Amniotic epithelial cell (primary cell): ENCODE measurements at places on chromosomes 2 and 18.

GRCh38 chr18:58215011-58215410, 171.0 kb downstream of the NEDD4L start:
- no peak for DNase-seq

DNA sequence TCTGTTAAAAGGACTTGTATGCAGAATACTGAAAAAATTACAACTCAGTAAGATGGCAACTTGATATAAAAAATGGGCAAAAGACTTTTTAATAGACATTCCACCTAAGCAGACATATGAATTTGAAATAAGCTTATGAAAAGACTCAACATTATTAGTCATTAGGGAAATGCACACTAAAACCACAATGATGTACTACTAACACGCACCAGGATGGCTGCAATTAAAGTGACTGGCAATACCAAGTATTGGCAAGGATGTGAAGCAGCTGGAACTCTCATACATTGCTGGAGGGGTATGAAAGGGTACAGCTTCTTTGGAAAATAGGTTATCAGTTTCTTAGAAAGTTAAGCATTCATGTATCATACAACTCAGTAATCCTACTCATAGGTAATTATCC, 3.2 kb upstream of the ENOSF1 start:
- peak; percentile 44 for DNase-seq

GRCh38 chr2:49359721-49360406, 205.5 kb upstream of the FSHR start:
- no peak for DNase-seq

GRCh38 chr2:6945087-6945813, 28.0 kb downstream of the RNF144A start:
- no peak for DNase-seq

- DNase-seq: no peak
Measured at GRCh38 chr18:75529394-75529793, 101.9 kb upstream of the SMIM21 start.

- no peak for DNase-seq
Measured at GRCh38 chr2:77552956-77553355, 30.8 kb upstream of the LRRTM4 start.

DNA sequence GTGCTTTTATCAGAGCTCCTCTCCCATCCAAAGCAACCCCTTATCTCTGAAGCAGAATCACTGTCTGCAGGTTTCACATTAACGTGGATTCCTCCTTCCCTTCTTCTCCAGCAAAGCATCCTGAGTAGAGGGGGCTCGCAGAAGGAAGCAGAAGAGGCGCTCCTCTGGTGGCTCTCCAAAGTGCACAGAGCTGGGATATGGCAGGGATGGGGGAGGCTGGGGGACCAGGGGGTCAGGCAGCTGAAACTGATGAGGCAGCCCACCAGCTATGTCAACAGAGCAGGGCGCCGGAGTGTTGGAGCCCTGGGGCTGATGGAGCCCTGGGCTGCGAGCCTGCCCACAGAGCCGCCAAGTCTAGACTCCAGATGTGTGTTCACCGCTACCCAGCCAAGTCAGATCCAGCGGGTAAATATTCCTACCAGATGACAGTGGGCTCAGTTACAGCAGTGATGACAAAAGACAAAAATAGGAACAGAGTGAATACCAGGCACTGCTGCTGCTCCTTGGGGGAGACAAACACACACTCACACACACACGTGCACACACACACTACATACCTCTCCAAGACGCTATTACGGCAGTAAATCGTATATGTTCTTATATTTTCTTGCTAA, 678.3 kb upstream of the ID2 start:
- peak; percentile 25 for DNase-seq

GRCh38 chr2:60512641-60513040, 40.8 kb downstream of the BCL11A start:
- no peak for DNase-seq

DNA sequence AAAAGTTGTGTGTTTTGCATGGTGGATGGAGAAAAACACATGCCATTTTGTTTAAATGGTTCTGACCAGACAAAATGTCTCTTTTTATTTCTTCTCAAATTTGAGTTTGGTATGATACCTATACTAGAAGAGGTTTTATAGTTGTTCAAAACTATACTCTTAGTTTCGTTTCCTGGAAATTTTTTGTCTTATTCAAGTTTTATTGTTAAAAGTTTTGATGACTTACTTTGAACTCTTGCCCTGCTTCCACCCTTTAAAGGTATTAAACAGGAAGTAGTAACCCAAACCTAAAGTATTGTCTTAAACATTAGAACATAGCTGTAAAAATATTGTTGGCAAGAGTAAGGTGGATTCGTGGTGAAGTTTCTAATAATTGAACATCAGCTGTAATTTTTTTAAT, 98.2 kb downstream of the BABAM2 start:
- no peak for DNase-seq

DNA sequence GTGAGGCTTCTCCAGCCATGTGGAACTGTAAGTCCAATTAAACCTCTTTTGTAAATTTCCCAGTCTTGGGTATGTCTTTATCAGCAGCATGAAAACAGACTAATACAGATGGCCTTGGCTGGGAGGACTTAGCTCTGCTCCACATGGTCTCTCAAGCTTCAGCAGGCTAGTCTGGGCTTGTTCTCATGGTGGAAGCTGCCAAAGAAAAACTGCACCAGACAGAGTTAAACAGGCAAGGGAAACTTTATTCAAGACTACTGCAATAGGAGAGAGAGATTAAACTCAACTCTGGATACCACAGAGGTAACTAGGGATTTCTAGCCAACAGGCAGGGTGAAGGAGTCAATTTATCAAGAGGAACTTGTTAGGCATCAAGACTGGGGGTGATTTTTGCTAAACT, 142.1 kb downstream of the CABLES1 start:
- no peak for DNase-seq

DNA sequence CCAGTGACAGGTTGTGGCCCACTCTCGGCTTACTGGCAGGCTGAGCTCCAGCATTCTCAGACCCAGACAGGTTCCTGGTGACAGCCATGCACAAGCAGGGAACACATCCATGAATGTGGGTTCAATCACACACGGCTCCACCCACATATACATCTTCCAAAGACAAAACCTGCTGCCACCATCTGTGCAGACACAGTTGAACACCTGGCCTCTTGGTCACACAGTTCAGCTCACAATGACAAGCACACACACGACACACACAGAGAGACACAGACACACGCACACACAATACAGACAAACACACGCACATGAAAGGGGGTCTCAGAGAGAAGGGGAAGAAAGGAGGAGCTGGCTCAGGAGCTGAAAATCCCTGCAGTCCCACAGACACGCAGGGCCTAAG, 32.1 kb upstream of the PTMA start:
- no peak for DNase-seq

DNA sequence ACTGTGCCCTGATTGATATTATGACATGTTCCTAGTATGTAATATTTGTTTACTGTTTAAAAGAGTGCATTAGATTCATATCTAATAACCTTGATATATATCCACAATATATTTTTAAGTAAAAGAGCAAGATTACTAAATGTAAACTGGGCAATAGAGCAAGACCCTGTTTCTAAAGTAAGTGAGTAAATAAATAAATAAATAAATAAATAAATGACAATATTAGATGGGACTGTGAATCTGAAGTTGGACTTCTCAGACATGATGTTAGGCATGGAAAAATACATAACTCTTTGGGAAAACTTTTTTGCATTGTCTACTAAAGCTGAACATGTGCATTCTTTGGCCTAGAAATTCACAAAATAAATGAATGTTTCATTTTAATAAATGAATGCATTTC, 164.7 kb downstream of the CCDC178 start:
- no peak for DNase-seq

DNA sequence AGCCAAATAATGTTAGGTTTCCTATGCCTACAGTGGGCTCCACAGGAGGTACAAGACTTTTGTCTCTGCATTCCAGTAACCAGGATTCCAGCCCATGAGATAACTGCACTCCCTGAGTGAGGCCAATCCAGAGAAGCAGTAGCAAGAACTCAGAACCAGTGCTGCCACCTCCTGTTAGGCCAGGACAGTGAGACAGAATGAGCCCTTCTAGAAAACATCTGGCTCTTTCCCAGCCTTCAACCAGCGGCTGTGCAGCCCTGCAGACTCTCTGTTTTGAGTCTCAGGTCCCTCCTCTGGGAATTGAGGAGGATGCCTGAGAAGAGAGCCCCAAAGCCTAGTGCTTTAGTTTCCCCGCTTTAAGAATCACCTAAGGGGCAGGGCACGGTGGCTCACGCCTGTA, 44.2 kb downstream of the ARID5A start:
- DNase-seq: peak; percentile 51

DNA sequence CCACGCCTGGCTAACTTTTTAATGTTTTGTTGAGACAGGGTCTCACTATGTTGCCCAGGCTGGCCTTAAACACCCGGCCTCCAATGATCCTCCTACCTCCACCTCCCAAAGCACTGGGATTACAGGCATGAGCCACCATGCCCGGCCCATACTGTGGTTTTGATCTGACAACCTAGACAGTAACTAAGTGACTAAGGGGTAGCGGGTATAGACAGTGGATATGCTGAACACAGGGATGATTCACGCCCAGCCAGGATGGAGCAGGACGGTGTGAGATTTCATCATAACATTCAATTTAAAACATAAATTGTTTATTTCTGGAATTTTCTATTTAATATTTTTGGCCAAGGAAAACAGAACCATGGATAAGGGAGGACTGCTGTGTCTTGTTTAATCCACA, 36.0 kb upstream of the YPEL5 start:
- peak; percentile 50 for DNase-seq

DNA sequence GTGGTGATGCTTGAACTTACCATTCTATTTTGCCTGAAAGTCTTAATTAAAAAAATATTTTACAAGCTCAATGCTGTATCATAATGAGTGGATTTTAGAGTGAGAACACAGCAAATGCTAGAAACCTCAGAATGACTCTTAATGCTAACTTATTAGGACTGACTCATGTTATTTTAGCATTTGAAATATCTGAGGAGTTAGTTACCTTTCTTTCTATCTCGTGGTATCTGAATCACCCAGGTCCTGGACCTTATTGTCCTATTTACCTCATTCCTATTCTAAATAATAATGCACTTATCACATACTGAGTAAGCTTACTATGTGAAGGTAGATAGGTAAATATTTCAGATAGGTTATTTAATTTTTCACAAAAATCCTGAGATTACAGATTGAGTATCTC, 70.7 kb downstream of the SOS1 start:
- peak; percentile 46 for DNase-seq

- DNase-seq: no peak
Measured at GRCh38 chr18:73893880-73894279, 253.8 kb downstream of the FBXO15 start.

GRCh38 chr2:51237626-51238271, 205.8 kb upstream of the NRXN1 start:
- no peak for DNase-seq

GRCh38 chr18:76991021-76991688, 141.4 kb downstream of the MBP start:
- no peak for DNase-seq

DNA sequence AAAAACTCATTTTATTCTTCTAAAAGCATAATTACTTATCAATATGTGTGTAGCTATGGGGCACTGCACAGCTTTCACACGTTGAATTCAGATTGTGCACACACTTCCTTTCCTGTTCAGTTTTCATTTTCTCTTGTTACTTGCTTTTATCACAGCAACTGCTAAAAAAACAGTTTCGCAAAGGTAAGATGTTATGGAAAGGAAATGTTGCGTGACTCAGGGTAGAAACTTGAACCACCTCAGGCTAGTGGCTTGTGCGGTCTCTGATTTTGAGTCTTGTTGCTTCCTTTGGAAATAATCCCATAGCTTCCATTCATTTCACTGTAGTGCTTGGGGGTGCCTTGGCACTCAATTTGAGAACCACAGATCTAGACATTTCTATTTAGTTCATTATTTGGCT, 171.9 kb downstream of the FMNL2 start:
- peak; percentile 66 for DNase-seq

- no peak for DNase-seq
Measured at GRCh38 chr2:102971701-102972100, 209.9 kb downstream of the TMEM182 start.

DNA sequence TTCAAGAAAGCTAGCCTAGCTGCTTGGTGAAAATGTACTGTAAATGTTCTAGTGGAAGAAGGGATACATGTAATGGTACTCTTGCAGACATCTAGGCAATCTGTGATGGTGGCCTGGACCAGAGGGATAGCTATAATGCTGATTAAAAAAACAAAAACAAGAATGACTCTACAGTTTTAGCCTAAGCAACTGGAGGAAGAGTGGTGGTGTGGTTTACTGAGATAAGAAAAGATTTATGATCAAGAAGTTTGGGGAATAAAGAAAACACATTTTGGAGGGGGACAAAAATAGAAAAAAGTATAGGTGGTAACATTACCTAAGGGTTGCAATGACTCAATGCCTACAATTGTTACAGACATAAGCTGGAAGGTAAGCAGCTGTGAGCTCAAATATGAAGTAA, 1080.7 kb upstream of the CELF4 start:
- no peak for DNase-seq

DNA sequence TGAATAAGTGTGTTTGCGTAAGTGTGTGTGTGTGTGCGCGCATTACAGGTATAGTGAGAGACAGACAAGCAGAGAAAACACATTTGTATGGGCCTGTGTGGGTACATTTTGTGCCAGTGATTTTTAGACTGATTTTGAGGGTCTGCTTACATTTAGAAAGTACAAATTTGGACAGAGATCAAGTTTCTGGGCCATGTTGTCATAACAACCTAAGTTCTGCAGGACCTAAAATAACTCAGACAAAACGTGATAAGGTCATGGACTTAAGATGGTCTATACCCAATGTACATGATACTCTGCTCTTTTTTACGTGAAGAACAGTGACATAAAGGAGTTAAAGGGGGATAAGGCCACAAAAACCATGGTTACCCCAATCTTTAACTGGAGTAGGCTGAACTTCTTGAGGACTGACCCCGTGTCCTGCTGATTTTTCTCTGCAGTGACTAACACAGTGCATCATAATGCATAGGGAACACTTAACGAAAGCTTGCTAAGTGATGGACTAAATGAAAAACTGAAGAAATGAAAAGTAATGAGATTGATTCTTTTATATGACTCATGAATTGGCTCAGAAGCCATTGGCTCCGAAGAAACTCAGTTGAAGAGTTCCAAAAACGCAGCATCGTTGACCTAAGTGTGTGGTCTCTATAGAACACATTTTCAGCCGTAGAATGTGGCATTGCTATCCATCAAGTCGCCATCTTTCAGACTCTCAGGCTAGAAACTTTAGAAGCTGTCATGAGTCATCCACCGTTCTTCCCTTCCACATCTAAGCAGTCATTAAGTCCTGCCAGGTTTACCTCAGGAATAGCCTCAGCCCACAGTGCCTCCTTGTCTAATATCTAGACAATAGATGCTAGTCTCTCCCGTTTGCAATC, 61.6 kb upstream of the NCOA1 start:
- peak; percentile 63 for DNase-seq

DNA sequence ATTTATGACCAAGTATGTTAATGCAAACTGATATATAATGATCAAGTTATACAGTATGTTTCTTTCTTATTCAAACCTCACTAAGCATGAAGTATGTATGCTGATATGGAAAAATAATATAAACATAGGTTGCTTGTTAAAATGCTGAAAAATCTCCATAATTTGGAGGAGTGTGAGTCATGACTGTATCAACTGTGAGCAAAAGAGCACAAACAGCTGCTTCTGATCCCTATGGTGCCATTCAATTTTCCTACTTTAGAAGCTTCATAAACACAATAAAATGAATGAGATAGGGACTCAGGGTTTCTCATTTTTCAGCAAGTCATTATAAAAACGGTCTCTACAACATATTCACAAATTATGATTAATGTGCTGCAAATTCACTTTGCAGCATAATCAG, 129.9 kb upstream of the TFPI start:
- DNase-seq: no peak
